CD4-positive, alpha-beta T cell treated with Interleukin-15 for 1 hour (primary cell): ENCODE measurements at places on chromosomes 4 and X.

- DNase-seq = no peak
Measured at GRCh38 chrX:156000361-156000926, 2.9 kb downstream of the IL9R start.

- DNase-seq = no peak
Measured at GRCh38 chr4:2172161-2172560, 69.8 kb downstream of the HAUS3 start.

- DNase-seq = no peak
Measured at GRCh38 chrX:111877681-111878080, 1.7 kb downstream of the TRPC5OS start.

DNA sequence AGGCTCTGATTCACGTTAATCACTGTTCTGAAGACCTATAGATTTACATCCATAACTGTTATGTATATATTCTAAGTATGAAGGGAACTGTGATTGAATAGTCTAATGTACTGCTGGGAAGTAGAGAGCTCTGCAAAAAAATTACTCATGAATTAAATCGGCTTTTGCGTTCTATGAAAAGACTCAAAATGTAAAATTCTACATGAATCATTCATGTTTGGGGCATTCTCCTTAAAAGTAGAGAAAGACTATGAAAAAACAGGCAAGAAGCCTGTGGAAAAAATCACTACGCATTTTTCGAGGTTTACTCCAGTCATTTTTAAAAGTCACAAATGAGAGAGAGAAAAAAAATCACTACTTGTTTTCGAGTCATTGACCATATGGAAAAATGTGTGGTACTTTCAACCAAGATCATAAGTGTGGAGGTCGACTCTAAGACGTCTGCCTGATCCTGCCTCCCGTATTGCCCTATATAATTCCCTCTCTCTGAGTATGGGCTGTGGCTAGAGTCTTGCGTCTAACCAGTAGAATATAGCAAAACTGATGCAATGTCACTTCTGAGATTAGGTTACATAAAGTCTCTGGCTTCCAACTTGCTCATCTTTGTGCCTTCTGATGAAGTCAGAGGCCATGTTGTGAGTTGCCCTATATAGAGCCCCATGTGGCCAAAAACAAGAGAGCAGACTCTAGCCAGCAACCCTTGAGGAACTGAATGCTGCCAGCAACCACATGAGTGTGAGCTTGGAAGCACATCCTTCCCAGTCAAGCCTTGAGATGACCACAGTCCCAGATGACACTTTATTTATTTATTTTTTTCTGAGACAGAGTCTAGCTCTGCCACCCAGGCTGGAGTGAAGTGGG is 32.1 kb upstream of the VEGFD start:
- DNase-seq = no peak

GRCh38 chrX:72478853-72479252 is 93.8 kb downstream of the HDAC8 start:
- DNase-seq = no peak

- no peak for DNase-seq
Measured at GRCh38 chr4:146978641-146979040, 33.0 kb upstream of the TTC29 start.

GRCh38 chrX:134711135-134711921 is 53.1 kb upstream of the PLAC1 start:
- no peak for DNase-seq
